ENCODE measurements at places on chromosomes 4 and X. TPM values are rescaled to one million over a fixed set of nuclear protein-coding genes. Genes with fewer than 3 reads are reported as not detected.

CCKAR gene
- total RNA-seq, result not detected

SGMS2 gene
- total RNA-seq, result 1.8 TPM

MRPS18C gene
- 89.5 TPM for total RNA-seq

GAGE1 gene
- total RNA-seq, result not detected

RADX gene
- 9.3 TPM for total RNA-seq

GIMD1 gene
- not detected for total RNA-seq

GAGE12E gene
- total RNA-seq, result not detected

IL21 gene
- 65.1 TPM for total RNA-seq

DSPP gene
- total RNA-seq, result not detected

Data from activated CD4-positive, alpha-beta T cell treated with anti-CD3 and anti-CD28 coated beads for 36 hours (primary cell).